Renal cortex interstitium (tissue), 15 donors: ENCODE measurements at places on chromosomes 4 and X. TPM values are rescaled to one million over a fixed set of nuclear protein-coding genes. Genes with fewer than 3 reads are reported as not detected.

The SOWAHB gene
- polyA plus RNA-seq: 4.6 TPM

The IL9R gene
- 0.11 TPM for polyA plus RNA-seq

- no peak for DNase-seq
Measured at GRCh38 chr4:141463678-141464077, 172.7 kb upstream of the IL15 start.

GRCh38 chr4:8403173-8403753 lies 37.3 kb downstream of the ACOX3 start:
- DNase-seq: peak; percentile 68

- no peak for DNase-seq
Measured at GRCh38 chr4:94407846-94408245, 43.9 kb upstream of the PDLIM5 start.

DNA sequence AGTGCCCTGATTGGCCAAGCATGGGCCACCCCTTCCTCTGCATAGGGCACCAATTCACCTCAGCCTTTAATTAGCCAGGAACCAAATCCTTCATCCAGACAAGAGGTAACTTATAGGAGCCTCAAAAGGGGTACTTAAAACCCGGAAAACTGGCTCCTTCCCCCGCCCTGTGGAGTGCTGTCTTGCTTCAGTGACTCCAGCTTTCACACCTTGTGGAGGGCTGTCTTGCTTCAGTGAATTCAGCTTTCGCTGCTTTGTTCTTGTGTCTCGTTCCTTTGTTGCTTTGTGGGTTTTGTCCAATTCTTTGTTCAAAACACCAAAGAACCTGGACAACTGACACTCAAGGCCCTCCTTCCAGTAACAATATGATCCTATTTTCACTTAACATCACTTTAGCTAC lies 82.2 kb upstream of the FRG1 start:
- no peak for DNase-seq

DNA sequence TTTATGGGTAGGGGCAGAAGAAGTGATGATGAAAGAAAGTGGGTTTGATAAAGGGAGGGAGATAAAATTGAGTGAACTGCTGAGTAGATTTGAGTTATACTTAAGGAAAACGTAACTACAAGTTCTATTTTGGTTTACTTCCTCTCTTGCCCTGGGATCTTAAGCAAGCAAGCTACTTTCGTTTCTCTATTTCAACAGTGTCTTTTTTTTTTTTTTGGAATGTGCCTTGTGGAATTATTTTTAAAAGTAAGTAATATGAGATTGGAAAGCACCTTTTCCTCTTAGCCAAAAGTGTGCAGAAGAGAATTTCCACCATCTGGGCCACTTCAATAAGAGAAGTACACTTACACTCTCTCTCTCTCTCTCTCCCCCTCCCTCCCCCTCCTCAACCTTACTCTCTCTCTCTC lies 16.0 kb upstream of the C4orf36 start:
- DNase-seq: no peak
